ENCODE measurements at places on chromosomes 13 and 19.

- no peak for DNase-seq
Measured at GRCh38 chr13:104086210-104086609, 1020.0 kb upstream of the SLC10A2 start.

GRCh38 chr19:46016426-46017094 is 6.3 kb downstream of the PGLYRP1 start:
- peak; percentile 74 for DNase-seq

GRCh38 chr13:27449936-27450828 is at the start of gene MTIF3:
Gene MTIF3 (minus strand): TSS chr13:27450564. CDS start chr13:27440448, 10,116 bp downstream.
- DNase-seq = peak; percentile 89

DNA sequence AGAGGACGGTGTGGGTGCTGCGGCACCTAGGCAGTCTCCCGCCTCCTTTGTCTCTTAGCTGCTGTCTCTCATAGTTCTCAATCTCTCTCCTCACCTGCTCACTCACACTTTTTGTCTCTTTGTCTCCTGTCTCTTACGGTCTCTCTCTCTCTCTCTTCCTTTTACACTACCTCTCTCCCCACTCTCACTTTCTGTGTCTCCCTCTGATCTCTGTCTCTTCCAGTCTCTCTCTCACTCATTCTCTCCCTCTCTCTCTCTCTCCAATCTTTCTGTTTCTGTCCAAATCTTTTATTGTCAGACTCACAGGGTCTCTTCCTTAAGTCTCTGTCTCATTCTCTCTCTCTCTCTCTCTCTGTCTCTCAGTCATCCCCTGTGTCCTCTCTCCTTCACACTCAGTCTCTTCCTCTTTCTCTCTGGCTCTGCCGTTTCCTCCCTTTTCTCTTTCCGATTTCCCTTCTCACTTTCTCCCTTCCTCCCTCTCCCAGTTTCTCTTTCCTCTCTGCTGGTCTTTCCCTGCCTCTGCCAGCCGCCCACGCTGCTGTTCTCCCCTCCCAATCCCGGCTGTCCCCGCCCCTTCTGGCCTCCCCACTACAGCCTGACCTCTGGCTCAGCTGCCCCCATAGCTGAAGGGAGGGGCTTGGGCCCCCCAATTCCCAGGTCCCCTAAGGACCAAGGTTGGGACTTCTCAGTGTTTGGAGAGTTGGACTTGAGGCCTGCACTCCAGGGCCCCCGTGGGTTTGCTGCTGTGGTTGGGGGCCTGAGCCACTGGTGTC is at the start of gene PLEKHA4:
TSS of gene PLEKHA4 (minus strand) at position 504 of the 773 bp plus-strand sequence. CDS start 997 bp downstream, outside the sequence.
- DNase-seq = no peak

- no peak for DNase-seq
Measured at GRCh38 chr13:111947026-111947810, 119.7 kb upstream of the SOX1 start.

DNA sequence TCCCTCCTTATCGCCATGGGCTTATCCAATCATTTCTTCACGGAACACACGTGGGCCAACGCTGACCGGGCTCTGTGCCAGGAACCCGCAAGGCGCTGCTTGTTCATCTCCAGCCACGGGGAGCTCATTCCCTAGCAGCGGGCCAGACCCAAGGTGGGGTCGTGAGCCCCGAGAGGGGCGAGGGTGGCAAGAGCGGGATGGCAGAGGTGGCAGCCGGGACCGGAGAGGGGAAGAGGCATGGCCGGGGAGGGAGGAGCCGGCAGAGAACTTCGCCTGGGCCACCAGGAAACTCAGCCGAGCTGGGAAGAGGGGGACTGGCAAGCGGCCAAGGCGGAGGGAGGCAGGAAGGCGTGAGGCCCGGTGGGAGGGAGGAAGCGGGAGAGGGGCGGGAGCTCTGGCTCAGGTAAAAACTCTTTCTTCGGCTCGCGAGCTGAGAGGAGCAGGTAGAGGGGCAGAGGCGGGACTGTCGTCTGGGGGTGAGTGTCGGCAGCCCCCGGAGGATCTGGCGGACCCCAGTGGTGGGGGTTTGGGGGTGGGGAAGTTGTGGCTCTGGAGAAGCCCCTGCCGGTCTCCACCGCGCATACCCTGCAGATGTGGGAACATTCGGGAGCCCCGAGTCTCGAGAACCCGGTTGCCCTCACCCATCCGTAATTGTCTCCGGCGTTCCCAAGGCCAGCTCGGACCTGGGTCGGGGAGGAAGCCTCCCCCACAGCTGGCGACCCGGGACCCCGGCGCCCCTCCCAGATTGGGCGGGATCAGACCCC is at the start of gene B3GNT3:
TSS of gene B3GNT3 (plus strand) at position 408 of the 764 bp plus-strand sequence. CDS start 12,670 bp downstream, outside the sequence.
- DNase-seq = no peak

DNA sequence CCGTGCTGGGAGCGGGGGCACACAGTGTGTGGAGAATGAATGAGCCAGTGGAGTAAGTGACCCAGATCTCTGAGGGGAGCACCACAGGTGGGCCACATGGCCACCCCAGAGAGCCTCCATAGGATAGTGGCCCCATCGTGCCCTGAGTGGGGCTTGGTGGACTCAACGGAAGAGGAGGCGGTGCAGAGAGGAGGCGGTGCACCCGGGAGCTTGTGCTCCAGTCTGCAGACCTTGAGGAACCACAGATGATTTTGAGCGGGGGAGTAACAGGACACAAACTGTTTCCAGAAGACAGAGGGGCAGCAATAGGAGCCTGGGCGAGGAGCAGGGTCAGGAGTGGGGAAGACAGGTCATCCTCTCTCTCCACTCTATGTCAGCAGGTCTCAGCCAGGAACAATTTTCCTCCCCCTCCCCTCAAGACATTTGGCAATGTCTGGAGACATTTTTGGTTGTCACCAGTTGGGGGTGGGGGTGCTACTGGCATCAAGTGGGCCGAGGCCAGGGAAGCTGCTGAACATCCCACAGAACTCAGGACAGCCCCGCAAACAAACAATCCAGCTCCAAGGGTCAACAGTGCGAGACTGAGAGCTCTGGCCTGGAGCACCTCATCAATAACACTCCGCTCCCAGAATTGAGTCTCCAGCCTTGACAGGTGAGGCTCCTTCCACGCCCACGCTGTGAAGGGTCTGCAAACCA is 182.2 kb downstream of the USP12 start:
- no peak for DNase-seq

- no peak for DNase-seq
Measured at GRCh38 chr13:41590122-41590521, 132.8 kb downstream of the RGCC start.

- DNase-seq = no peak
Measured at GRCh38 chr13:29716493-29716892, 121.0 kb upstream of the SLC7A1 start.
